ENCODE measurements at places on chromosomes 11 and 22.

- no peak for DNase-seq
Measured at GRCh38 chr11:77636731-77637344, 756 bp downstream of the CLNS1A start.

DNA sequence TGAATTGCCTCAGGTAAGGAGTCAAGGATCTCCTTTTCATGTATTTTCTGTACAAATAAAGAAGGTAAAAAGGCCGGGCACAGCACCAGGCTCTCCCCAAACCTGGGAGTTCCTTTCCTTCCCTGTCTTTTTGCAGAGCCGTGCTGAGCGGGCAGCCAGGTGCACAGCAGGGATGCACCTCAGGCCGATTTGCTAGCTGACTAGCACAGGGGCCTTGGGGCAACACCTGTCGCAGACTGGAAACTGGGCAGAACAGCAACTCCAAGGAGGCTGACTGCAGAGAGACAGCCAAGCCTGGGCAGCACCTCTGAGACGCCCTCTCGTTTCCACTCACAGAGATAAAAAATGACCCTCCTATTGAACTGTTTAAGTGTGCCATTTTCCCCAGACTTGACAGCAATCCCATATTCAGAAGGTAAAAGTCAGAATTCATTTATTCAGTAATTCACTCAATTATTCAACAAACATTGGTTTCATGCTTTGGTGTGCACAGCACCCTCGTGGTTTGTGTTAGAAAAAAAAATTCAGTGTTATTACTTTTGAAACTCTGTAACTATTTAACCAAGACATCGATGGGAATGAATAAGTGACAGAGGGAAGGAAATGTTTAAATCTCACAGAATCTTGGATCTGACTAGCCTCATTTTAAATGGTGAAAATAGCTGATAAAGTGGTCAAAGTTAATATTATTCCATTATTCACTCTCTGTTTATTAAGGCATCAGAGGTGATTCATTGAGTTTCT is 120.9 kb downstream of the GALNT18 start:
- DNase-seq: no peak

DNA sequence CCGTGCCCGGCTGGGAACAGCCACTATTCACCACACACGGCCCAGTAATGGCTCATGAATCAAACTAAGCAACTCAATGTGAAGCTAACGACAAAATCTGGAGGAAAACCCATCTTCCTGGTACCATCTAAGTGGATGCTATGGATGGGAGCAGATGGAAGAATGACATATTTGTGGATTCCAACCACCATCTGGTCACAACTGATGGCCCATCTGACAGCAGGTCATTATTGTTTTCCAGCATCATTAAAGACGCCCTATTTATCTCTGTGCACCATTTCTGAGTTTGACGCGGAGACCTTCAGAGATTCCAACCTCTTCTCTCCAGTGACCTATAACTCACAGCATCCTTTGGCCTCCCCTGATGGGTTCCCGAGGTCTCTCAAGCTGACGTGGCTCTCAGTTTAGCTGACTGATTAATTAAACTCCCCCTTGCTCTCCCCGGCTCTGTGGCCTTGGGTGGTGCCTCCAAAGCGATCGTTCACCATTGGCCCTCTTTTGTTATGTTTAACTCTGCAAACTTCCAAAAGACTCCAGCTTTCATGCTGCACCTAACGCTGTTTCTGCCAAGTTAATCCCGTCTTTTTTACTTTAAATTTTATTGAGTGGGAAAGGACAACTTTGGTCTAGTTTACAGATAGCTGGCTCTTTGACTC is 1514.4 kb downstream of the BRD1 start:
- DNase-seq: no peak

- no peak for DNase-seq
Measured at GRCh38 chr11:35214792-35215193, 75.8 kb downstream of the CD44 start.

DNA sequence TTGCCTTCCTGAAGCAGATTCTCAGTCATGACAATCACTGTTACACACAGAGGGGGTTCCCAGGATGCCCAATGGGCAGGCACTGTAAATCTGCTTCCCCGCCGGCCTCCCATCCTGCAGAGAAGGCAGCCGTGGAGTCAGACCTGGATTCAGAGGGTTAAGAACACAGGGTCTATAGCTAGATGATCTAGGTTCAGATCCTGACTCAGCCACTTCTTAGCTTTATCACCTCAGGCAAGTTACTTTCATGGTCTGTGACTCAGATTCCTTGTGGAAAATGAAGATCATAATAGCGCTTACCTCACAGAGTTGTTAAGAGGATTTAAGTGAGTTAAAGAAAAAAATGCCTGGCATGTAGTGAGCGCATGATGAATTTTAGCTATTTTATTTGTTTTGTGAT is 95.9 kb downstream of the TIMP3 start:
- no peak for DNase-seq

DNA sequence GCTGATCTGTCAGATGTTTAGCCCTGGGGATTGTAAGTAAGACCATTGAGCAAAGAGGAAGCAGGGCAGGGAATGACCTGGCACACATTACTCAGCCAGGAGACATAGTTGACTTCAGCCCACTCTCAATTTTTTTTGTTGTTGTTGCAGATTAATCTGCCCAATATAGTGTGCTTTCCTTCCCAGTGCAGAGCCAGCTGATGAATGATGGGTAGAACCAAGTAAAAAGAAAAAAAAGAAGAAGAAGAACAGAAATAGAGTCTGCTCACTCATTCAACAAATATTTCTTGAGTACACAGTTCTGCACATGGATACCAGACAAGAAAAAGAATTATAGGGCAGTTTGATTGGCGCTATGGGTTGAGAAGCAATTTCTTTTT is 292.7 kb downstream of the ETS1 start:
- DNase-seq: no peak

DNA sequence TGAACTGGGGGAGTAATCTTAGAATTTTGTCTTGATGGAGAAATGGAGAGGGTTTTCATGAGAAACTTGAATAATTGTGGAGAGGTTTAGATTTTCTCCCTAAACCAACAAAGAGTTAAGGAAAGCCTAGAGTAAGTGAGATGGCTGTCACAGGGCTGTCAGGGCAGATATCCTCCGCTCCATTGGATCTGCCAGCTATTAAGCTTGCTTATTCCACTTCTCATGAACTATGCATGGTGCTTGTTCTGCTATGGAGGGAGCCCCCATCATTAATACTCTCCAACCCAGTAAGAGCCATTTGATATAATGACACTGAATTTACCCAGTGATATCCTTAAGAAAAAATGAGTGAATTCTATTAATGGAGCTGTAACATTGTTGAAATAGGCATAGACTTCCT is 342.8 kb upstream of the MTNR1B start:
- no peak for DNase-seq

DNA sequence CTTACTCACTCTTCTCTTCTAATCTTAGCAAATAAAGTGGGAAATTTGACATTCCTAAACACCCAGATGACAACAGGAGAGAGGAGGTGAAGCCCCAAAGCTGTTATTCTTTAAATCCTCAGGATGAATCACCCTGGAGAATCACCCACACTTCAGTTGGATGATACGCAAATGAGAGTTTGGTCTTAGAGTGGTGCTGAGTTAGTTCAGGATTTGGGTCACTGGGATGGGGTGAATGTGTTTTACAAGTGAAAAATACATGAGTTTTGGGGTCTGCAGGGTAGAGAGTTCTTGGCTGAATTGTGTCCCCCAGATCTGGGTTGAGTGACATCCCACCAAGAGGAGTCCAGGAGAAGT is 117.2 kb downstream of the GGTLC2 start:
- no peak for DNase-seq

DNA sequence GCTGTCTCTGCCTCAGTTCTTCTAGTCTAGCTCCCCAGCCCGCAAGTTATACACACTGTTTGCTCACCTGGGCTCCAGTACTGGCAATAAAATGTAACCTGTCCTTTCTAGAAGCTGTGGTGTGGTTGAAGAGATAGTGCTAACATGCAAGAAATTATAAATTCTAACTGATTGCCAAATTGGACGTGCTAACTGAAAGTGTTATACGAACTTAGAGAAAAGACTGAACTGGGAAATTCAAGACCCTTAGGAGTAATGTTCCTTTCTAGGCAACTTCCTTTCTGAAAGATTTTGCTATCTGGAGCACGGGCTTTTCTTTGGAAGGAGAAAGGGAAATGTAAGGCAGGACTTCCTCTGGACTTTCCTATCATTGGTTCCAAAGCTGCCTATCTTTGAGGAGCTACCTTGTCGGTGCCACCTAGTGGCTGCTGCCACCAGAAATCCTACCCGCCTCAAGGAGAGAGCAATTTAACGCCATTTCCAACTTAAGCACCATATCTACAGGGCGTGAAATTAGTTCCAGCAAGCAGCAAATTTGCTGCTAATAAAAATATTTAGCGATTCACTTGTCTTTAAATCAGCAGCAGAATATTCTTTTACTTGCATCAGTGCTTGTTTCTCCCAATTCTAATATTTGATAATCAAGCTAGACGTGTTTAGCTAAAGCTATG is 12.7 kb upstream of the TMEM218 start:
- DNase-seq: peak; percentile 20

- no peak for DNase-seq
Measured at GRCh38 chr11:93001806-93002205, 32.4 kb downstream of the MTNR1B start.

- DNase-seq: peak; percentile 21
Measured at GRCh38 chr11:96254087-96254486, 88.9 kb downstream of the MAML2 start.

- DNase-seq: no peak
Measured at GRCh38 chr11:61820174-61820573, 3.4 kb upstream of the FADS1 start.

GRCh38 chr11:110691926-110692325 is 20.3 kb downstream of the ARHGAP20 start:
- no peak for DNase-seq
